ENCODE measurements at places on chromosomes 2 and 18.

DNA sequence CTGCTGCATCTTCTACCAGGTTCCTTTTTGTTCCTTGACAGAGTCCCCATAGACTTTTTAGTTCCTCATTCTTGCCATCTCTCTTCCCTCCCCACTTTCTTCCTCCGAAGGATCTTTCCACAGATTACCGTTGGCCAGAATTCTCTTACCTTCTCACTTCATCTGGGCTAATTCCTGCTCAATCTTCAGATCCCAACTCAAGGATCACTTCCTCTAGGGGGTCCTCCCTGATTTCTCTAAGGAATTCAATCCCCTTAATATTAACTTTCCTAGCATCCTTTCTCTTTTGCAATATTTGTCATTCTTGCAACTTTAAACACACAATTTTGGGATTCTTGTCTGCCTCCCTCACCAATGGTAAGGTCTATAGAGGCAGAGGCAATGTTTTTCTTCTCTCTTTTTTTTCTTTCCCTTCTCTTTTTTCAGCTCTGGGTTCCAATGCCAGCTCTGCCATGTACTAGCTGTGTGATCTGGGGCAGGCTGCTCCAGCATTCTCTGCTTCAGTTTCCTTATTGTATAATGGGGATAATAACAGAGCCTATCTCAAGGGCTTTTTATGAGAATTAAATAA, 5.4 kb upstream of the KCNE4 start:
- DNase-seq, result no peak

DNA sequence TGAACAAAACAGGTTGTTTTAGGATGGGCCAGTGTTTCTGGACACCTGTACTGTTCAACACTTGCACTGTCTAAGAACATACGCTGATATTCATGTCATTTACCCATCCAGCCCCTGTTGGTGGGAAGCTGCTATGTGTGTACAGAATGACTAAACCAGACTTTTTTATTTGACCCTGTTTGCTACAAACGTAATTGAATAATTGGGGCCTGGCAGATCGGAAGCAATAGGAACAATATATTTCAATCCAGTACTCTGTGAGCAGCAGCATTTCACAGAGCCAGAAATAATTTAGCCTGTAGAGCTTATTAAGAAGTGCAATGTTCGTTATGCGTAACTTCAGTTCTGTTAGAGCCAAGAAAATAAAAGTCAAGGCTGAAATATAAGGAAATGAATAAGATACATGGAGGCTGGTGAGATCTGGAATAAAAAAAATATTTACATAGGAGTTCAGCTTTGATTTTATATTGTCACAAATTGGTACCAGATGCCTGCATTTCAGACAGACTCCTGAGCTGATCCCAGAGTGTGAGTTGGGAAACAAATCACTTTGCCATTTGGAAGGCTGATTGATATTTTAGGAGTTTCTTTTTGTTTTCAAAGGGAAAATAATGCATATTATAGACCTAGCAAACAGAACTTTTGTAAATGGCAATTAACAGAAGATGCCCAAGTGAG, 19.7 kb downstream of the CABLES1 start:
- DNase-seq, result no peak

GRCh38 chr2:151029406-151030157, 232.1 kb downstream of the RBM43 start:
- no peak for DNase-seq

DNA sequence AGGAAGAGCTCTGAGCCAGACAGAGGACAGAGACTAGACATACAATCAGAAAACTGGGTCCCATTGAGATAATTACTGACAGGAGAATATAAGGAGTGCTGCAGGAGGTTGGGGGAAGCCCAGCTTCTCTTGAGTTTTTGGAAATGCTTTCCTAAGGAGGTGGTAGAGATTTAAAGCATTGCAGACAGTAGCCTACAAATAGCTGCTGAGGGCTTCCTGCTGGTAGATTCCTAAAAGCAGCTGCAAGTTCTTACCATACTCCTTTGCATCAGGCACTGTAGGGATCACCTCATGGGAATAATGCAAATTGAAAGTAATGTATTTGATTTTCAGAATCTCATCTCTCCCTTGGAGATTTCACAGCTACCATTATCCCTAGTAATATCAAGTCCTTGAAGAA, 902.6 kb upstream of the GCFC2 start:
- DNase-seq, result no peak

GRCh38 chr2:20330192-20330591, 20.5 kb downstream of the PUM2 start:
- DNase-seq, result no peak

DNA sequence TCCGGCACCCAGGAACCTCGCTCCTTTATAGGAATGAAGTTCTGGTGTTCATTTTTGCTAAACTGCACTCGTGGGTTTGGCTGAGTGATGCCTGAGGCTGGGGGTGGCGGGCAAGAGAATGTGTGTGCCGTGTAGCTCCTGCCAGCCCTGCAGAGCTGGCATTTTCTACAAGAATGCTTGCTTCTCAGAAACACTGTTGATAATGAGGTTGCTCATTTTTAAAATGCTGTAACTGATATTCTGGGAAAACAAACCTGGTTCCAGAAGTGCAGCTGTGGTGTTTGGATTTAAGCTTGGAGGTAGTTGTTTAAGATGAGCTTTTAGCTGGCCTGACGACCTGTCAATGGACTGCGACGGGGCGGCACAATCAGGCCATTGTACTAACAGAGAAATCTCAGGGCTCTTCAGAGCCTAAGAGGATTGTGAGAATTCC, 511.9 kb upstream of the TNP1 start:
- no peak for DNase-seq

GRCh38 chr2:45994060-45994459, 303.1 kb upstream of the EPAS1 start:
- DNase-seq, result no peak

- no peak for DNase-seq
These were observed 35.9 kb upstream of the HTR2B start for GRCh38 chr2:231160701-231161100.

GRCh38 chr18:55419132-55419946, 168.7 kb downstream of the TCF4 start:
- no peak for DNase-seq

GRCh38 chr2:238847841-238848690, at the start of gene TWIST2:
TWIST2 (plus strand) TSS chr2:238848085; CDS start chr2:238848216, 131 bp downstream.
- DNase-seq, result no peak

- no peak for DNase-seq
These were observed 118.3 kb upstream of the DSEL start for GRCh38 chr18:67634631-67635338.

DNA sequence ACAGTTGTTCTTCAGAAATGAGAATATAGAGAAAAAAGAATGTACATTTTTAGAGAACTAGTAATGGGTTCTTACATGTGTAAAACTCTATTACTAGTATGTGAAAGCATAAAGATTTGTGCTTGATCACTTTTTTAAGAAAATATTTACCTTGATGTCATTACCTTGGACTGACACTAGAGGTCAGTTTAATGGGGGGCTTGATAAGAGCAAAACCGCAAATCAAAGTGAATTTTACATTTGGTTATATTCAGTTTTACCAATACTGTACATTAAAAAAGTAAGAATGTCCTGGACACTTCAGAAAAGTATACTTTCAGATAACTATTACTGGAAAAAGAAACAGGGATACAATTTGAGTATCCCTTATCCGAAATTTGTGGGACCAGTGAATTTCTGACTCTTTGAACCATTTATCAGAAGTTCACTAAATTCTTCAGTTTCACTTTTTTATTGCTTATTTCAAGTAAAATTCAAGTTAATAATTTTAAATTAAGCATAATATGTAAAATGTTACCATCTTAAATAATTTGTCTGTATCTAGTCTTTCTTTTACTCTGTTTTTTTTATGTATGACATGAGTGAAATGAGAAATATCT, 1149.5 kb downstream of the DSC3 start:
- no peak for DNase-seq

- DNase-seq, result no peak
These were observed 105.3 kb upstream of the FOSL2 start for GRCh38 chr2:28287256-28287915.

DNA sequence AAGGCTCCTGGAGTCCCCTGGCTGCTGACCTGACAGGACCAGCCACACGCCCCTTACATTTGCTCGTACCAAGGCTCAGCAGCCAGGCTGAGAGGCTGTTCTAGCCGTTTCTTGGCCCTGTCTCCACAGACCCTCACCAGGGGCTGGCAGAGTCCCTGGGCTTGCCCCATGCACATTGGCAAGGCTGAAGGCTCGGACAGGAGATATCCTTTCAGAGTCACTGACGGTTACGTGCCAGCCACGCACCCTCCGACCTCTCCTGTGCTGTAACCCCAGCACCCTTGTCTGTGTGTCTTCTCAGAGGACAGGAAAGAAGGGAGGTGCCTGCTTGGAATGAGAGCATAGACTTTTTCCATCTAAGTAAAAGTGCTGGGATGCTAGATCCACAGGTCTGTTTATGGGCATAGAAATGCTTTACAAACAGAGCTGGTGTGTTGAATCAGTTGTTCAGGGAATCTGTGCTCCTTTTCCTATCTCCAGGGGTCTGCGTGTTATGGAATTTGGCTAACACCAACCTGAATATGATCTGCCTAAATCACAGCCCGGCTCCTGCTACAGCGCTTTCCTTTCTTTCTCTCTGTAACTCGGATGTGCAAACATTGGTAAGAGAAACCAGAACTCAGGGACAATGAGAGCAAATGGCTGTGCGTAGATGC, 41.0 kb downstream of the COPS8 start:
- DNase-seq, result no peak

GRCh38 chr2:29053223-29053622, 21.1 kb downstream of the PCARE start:
- no peak for DNase-seq

- DNase-seq, result no peak
These were observed 361.9 kb downstream of the NYAP2 start for GRCh38 chr2:225761396-225761795.

GRCh38 chr2:240877460-240878340, 9.1 kb downstream of the AGXT start:
- no peak for DNase-seq

GRCh38 chr2:48527226-48527885, 2.6 kb upstream of the STON1 start:
- no peak for DNase-seq

- DNase-seq, result peak; percentile 90
These were observed at the start of gene ETAA1 for GRCh38 chr2:67397143-67397986. ETAA1 (plus strand) TSS chr2:67397333; CDS start chr2:67397449, 116 bp downstream.

DNA sequence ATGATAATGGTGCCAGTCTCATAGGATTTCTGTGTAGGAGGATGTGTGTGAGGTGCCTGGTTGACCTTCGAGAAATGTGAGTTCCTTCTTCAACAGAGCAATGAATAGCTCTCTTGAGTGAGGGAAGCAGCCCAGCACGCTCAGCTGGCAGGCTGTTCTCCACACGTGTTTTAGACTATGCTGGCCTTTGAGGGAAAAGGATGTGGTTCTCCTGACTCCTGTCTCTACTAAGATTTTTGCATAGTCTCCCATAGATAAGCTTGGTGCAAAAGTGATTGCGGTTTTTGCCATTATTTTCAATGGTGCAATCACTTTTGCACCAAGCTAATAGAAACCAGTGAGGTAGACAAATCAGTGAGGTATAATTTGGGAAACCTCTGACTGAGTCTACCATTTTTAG, 284.1 kb downstream of the SLC4A3 start:
- no peak for DNase-seq

DNA sequence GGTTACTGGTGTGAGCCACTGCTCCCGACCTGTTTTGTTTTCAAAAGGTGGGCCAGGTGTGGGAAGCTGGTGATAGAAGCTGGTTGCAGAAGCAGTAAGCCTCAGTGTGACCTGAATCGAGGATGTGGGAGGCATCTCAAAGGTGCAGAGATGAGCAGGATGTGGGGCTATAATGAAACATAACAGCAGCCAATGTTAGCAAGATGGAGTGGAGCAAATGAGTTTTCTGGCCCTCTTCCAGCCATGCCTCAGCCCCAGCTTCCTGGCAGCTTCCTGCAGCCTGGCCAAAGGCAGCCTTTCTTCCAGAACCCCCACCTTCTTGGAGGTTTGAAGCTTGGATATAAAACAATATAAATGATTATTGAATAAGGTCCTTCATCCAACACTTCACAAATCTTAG, 184.8 kb downstream of the NCK2 start:
- no peak for DNase-seq

DNA sequence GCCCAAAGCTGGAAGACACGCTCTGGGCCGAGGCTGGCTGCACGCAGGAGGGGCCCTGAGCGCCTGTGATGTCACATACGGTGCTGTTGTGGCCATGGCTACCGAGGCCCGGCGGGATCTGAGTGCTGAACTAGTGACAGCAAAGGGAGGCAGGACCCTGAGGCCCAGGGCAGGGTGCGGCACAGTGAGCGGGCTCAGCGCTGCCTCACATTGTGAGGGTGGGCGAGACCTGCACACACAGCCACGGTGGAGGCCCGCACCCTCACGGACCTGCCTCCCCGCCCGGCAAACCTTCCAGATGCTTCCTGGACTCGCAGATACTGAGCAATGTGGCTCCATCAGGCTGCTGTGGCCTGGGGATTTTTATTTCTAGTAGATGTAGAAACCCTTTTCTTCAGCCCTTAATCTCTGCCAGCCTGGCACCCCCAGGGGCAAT, 133.8 kb upstream of the CTDP1 start:
- DNase-seq, result no peak

- DNase-seq, result no peak
These were observed 127.8 kb downstream of the STK39 start for GRCh38 chr2:168119515-168120141.

DNA sequence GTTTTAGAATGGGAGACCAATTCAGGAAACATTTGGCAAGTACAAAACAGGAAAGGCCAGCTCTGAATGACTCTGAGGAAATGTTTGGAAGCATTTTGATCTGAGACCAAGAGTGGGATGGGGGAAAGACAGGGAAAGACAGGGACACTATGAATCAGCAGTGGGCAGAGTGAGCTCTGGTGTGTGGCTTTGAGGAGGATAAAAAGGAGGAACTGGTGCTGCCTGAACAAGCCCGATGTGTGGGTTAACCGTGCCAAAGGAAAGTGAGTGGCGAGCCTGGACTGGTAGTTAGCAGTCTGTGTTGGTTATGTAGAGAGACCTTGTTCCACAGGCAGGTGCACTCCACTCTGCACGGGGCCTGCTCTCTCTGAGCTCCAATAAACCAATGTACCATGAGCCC, 5.3 kb downstream of the MFSD6 start:
- DNase-seq, result no peak

GRCh38 chr18:11008505-11008904, 140.9 kb downstream of the PIEZO2 start:
- no peak for DNase-seq

DNA sequence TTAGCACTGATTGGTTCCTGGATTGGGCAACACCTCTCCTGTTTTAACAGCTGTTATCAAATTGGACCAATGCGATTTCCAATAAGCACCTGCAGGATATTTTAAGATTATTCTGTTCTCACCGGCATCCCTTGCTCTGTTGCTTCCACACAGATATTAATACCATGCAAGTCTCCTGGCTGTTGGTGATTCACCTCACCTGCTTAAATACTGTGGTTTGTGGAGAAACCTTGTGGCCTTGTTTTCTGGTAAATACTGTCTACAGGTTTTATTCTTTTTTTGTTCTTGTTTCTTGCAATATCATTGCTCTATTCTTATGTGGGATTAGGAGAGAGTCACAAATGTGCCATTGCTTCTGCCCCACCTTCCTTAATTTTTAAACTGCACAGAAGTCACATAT, 448.1 kb upstream of the NXPH2 start:
- DNase-seq, result no peak

GRCh38 chr2:127698553-127699355, 2.5 kb upstream of the SFT2D3 start:
- no peak for DNase-seq
